ENCODE measurements at places on chromosomes 12 and 14.
A peak's percentile ranks its signal among the peaks of the same experiment; 100 is the strongest.

- no peak for DNase-seq
Observed at GRCh38 chr12:91604897-91605296, 422.3 kb upstream of the DCN start.

- no peak for DNase-seq
Observed at GRCh38 chr14:90191154-90191553, 65.2 kb upstream of the PSMC1 start.

DNA sequence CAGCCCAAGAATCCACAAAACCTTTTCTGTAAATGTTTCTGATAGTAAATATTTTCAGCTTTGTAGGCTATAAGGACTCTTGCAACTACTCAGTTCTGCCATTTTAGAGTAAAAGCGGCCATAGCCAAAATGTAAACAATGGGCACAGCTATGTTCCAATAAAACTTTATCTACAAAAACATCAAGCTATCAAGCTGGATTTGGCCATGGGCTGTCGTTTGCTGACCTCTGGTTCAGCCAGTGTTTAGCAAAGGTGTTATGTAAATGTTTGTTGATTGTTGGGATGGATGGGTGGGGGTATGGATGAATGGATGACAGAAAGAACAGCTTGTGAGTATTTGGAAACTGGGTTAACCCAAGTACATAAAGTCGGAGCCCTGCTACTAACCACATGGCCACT, 111.1 kb upstream of the VRK1 start:
- DNase-seq = no peak

DNA sequence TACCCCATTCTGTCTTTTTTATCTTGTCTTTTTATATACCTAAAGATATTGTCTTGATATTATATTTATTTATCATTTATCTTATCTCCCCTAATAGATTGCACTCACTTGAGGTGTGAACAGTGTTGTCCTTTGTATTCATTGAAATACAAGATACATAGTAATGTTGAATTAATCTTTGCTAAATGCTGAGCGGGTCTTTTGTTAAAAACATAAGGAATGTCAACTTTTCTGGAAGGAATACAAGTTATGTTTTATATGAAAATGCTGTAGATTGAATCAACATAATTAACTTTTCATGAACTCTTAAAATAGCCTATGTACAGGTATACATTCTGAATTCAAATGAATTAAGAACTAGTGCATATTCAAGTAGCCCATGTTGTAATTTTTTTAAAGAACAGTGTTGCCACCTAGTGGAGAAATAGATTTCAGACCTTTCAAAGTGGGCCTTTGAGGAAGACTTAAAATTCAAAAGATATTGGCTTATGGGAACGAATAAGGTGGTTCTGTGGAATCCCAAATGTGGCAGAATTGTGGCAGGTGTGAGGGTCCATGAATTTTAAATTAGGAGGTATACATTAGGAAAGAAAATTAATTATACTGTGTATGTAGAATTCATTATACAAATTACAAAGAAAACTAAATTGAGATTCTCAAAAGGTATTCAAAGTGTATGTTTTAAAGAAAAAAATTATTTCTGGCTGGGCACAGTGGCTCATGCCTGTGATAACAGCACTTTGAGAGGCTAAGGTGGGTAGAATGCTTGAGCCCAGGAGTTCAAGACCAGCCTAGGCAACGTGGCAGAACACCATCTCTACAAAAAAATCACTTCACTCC, 19.1 kb downstream of the BBOF1 start:
- peak; percentile 58 for DNase-seq
